Transverse colon (tissue), 4 donors: ENCODE measurements at places on chromosomes 13 and 19.

- no peak for DNase-seq
These were observed 3.4 kb downstream of the CADM4 start for GRCh38 chr19:43636121-43636683.

DNA sequence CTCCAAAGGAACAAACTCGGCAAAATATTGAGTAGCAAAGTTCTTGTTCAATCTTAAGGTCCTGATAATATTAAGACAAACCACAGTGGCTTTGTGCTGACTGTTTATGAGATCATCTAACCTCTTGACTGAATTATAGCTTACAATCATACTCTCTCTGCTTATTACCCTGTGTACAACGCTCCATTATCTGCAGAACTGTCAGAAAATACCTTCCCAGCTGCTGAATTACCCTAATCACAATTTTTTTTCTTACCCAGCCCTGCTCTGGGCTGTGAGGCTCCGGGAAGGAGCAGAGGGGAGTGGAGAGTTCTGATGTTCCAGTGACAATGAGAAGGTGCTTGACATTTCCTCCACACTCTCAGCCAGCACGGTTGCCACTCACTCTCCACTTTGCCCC, 64.8 kb downstream of the DCT start:
- no peak for DNase-seq

- no peak for DNase-seq
These were observed 28.2 kb downstream of the GPC6 start for GRCh38 chr13:93254775-93255174.

DNA sequence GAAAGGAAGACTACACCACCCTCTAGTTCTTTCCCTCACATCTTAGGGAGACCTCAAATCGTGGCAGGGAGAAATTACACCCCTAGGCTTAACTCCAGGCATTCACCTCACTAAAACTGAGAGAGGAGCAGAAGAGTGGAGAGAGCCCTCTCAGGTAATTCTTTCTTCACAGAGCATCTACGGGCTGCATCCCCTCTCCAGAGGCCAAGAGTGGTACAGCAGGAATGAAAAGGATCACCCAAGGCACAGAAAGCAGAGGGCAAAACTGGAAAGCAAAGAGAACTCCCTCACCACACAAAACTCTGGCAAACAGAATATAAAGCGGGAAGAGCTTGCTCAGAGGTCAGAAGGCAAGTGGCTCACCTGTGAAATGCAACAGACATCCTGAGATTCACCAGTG, 661.2 kb downstream of the TBC1D4 start:
- no peak for DNase-seq

- DNase-seq = no peak
These were observed 8.8 kb downstream of the S1PR2 start for GRCh38 chr19:10222201-10222890.

DNA sequence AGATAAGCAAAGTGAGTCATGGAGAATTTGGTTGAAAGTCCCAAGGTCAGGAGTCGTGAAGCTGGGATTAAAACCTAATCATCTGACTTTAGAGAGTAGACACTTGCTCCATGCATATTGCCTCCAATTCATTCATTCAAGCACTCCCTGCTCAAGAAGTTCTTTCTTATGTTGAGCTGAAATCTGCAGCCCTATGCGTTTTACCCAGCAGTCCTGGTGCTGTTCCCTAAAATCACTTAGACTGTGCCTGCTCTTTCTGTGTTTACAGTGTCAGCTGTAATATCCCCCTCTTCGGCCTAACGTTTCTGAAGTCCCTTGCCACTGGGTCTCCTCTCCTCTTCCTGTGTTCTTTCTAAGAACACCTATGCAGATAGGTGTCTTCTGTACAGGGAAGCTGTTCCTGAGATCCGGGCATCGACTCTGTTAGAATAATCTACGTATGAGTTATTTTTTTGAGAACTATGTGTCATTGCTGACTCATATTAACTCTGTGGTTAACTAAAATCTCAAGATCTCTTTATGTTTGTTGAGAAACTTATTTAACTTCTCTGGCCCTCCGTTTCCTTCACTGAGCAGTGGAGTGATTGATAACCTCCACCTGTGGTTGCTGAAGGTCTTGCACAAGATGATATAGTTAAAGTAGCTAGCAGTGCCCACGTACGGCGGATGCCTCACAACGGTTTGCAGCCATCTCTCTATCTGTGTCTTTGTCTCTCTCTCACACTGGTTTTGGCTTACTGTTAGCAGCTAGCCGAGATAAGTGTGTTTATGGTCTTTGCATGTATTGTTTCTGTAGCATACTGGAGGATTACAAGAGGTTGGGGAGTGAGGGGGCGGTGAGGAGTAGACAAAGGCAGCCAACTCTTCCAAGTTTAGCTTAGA, 4.7 kb downstream of the ALOX5AP start:
- no peak for DNase-seq

DNA sequence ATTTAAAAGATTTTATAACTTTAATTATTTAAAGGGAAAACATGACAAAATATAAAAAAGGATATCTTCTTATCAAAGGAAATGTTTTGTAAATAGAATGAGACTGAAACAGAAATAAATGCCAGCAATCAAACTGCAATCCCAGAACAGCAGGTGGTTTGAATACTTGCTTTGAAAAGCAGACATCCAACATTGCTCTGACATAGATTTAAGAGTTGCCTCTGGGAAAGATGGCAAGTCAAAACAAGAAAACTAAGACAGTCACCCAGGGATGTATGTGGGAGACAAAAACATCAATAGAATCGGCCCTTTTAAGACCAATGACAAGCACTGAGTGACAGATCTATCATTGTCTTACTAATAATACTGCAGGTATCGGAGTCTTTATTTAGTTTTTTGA, 789.7 kb upstream of the GPC6 start:
- no peak for DNase-seq

GRCh38 chr13:46617229-46617721, 64.3 kb downstream of the LRCH1 start:
- no peak for DNase-seq

GRCh38 chr13:35025314-35025713, 83.2 kb downstream of the NBEA start:
- no peak for DNase-seq

DNA sequence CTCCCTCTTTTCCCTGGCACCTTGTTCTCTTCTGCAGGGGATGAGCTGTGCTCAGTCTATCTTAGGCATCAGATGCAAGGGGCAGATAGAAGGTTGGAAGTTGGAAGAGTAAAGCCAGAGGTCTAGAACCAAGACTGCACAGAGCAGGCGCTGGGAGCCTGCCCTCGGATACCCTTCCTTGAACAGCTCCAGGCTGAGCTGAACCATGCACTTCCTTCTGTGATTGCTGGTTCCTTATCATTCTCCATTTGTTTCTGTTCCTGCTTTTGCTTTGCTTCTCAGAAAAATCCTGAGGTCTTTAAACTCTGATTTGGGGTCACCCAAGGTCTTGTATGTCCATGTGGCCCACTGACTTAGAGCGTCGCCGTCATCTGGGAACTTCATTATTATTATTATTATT, 36.3 kb downstream of the ARHGEF18 start:
- DNase-seq = no peak

DNA sequence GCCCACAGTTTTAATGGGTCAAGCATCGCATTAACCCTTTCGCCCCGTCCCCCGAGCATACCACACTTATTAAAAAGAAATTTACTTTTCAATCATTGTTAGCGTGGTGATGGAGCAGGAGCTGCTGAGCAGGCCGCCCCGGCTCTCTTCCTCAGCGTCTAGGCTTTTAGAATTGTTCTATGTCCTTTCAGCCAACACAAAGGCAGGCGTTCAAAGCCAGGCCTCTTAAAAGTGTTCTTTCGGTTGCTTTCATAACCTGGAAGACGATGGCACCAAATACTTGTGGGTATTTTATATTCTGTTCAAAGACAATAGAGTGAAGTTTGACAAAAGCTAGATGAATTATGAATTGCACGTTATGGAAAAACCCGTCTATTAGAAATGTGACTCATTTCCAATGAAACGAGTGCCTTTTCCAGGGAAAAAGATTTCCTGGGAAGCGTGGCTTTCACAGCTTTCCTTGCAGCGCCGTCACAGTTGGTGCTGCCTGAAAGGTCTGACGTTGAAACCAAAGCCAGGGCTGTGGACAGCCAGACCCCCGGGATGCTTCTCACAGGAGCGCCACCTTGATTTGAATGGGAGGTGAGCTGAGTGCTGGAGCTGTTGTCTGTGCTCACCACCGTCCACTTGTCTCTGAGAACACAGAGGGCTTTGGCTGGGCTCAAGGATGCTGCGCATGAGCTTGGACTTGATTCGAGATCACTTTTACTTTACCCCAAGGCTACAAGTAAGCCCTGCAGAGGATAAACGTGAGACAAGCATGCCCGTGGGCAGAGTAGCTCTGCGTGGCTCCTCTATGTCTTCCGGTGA, 78.8 kb downstream of the SOX1 start:
- DNase-seq = no peak

DNA sequence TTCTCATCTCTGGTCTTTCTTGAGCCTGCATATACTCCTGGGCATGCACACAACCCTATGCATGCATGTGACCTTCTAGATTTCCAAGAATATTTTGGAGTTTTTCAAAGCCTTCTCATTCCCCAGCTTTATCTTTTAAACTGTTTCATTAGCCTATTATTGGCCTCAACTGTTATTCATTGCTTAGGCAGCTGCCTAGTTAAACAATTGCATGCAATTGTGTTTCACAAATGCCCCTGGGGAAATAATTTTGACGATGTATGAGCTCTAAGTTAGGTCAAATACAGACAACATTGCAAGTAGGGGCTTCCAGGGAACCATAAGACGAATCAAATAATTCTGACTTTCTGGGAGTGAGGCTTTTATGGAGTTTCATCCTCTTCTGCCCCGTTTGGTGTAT, 2.3 kb upstream of the UPK1A start:
- DNase-seq = no peak

- DNase-seq = no peak
These were observed 34.4 kb upstream of the FXYD3 start for GRCh38 chr19:35081201-35081600.

DNA sequence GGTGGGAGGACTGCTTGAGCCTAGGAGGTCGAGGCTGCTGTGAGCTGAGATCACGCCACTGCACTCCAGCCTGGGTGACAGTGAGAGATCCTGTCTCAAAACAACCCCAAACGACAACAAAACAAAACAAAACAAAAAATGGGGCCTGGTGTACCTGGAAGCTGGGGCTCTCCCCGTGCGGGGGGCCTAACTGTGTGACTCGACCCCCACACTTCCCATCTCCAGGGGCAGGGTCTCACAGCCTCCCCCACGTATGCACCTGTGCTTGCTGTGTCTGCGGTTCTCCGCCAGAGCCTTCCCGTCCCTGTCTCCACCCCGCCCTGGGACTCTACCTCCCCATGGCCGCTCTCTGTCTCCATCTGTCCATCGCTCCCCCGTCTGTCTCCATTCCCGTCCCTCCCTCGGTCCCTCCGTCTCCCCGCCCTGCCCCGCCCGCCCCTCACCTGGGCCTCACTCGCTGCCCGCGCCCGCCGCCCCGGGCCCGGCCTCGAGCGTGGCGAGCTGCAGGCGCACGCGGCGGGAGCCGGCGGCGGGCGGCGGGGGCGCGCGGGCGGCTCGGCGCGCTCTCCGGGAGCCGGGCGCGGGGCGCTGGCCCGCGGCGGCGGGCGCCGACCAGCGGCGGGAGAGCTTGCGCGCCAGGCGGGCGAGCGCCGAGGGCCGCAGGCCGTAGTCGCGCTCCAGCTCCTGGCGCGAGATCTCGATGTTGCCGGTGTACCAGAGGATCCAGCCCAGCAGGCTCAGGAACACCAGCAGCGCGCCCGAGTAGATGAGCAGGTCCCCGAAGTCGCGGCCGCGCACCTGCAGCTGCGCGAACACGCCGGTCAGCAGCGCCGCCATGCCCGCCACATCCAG, 587 bp downstream of the TMEM238 start:
- peak; percentile 61 for DNase-seq

DNA sequence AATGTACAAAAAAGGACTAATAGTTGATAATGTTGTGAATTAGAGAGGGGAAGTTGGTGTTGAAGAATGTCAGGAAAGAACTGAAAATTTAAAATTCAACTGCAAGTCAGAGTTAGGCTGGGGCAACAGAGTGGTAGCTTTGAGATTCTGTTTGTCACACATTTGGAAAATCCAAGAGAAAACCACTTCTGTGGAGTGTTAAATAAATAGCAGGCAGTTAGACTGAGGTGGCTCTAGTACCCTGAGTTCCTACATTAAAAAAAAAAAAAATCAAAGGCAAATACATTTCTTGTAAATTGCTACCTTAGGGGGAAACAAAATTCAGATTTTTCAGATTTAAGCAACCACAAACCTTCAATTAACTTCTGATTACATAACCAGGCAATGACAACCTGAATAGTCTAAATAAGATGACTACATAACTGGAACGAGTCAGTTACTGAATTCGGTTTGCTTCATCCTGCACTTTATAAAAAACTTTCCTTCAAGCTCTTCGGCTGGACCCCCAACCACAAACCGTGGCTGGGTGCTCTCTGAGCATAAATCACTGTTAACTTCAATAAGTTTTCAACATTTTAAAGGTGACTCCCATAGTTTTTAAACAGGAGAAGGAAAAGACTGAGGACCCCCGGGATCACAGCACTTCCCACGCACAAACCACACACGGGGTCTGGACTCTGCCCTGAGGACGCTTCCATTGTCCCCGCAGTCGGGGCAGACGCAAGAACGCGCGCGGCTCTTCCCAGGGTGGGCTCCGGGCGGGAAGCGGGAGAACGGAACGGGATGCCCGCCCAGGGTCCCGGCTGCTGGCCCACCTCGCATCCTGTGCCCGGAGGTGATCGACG, 725 bp downstream of the ZNF682 start:
- no peak for DNase-seq

GRCh38 chr19:4844348-4845179, 13.1 kb upstream of the TICAM1 start:
- DNase-seq = no peak

GRCh38 chr19:51698296-51698695, 5.2 kb downstream of the SPACA6 start:
- DNase-seq = no peak

DNA sequence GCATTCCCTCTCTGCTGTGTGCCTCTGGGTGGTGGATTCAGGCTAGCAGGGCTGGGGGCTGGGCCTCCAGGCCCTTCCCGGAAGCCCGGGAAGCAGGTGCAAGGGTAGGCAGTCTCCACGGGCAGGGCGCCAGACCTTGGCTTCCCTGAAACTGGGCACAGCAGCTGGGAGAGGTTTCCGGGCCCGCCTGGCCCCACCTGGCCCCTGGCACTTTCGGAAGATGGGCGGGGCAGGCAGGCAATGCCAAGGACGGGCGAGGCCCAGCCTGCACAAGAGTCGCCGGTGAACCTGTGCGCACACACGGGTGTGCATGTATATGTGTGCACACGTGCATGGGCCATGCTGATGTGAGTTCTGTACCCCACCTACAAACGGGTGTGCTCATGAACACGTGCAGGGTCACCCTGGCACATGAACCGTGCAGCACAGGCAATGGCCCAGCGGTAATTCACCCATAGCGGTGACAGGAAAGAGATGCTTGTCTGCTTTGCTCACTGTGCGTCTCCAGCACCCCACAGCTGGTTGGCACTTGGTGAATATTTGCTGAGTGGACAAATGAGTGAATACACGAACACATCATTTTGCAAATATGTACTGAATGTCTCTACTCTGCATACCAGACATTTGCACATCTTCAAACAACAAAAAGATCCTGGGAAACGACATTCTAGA, 15.3 kb downstream of the GADD45B start:
- DNase-seq = peak; percentile 96
